ENCODE measurements at places on chromosomes 13 and 19.

- no peak for DNase-seq
Measured at GRCh38 chr13:37878921-37879320, 9.3 kb upstream of the TRPC4 start.

DNA sequence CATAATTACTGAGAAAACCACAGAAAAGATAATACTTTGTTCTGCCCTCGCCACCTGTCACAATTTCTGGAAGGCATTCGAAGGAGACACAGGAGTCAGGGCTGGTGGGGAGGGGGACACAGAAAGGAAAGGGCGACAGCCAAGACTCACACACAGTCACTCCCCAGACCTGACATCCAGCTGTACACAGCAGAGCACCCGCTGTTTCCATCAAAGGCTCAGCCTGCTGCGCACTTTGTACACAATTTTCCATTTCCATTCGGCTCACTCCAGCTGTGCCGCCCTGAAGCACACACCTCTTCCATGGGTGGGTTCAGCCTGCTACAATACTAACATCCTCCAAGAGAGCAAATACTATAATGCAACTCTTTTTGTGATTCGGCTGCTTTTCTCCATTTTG is 38.0 kb downstream of the STK24 start:
- no peak for DNase-seq

GRCh38 chr19:39335168-39335548 is 685 bp downstream of the GMFG start:
- no peak for DNase-seq

GRCh38 chr13:42038661-42039456 is 9.6 kb upstream of the DGKH start:
- DNase-seq: peak; percentile 11

- DNase-seq: peak; percentile 70
Measured at GRCh38 chr13:112657850-112658445, 31.9 kb upstream of the ATP11A start.

- no peak for DNase-seq
Measured at GRCh38 chr19:54432144-54432738, 16.8 kb upstream of the LENG8 start.

GRCh38 chr19:1837625-1838105 is 10.6 kb downstream of the REXO1 start:
- no peak for DNase-seq

- peak; percentile 18 for DNase-seq
Measured at GRCh38 chr13:29758531-29759114, 91.8 kb downstream of the UBL3 start.

DNA sequence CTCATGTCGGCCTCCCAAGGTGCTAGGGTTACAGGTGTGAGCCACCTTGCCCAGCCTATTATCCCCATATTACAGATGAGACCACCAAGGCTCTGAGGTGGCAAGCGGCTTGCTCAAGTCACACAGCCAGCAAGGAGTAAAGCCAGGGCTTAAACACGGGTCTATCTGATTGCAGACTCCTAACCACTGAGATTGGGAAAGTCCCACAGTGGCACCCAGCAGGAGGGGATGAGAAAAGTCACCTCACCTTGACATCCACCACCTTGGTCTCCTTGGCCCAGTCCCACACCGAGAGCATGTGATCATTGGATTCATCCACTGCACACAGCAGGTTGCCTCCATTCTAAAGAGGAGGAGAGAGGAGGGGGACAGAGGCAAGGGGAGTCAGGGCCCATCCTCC is 9.5 kb downstream of the EML2 start:
- DNase-seq: no peak

DNA sequence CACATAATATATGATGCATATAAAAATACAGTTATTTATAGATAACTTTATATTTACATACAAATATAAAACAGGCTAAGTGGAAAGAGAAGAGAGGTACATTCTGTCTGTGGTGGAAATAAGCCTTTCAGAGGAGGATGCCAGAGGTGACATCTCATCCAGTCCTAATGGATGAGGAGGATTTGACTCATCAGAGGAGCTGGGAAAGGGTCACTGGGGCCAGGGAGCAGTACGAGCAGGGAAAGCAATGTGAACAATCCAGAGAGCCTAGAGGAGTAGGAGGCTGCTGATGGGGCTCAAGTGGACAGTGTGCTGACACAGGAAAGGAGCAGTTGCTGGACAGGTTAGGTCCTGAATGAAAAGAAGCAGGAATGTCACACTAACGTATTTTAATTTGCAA is 18.6 kb downstream of the NALCN start:
- DNase-seq: peak; percentile 88

DNA sequence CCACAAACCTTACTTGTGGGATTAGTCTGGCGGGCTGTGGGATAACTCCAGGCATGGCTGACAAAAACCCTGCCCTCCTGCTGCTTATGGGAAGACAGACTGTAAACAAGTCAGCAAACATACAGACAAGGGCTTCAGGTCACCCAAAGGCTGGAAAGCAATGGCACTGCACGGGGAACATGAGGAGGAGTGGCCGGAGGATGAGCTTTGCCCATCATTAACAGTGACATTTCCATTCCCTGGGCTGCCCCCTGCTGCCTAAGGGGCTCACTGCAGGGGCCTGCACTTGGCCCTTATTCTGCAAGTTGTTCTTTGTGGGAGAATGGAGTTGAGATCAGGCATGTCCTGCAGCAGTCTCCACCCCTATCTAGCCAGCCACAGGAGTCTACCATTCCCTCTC is 91.3 kb downstream of the UQCRFS1 start:
- no peak for DNase-seq

DNA sequence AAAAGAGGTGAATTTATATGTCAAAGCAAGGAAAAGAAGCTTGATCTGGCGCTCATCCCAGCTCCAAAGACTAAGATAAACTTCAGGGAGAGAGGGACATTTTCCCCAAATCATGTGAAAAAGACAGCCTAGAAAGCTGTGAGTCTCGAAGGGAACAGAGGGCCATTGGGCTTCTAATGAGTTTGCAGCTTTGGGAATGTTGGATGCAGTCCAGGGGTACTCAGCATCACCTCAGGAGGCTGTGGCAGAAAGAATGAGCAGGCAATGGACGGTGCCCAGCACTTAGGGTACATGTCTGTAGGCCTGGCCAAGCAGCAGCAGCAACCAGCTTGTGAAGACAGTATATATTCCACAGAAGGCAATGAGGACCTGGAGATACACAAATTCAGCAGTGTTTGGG is 25.7 kb upstream of the WASF3 start:
- no peak for DNase-seq

- DNase-seq: no peak
Measured at GRCh38 chr13:21501686-21502085, 42.6 kb upstream of the ZDHHC20 start.

- DNase-seq: peak; percentile 67
Measured at GRCh38 chr13:67299072-67299635, 69.0 kb upstream of the PCDH9 start.

GRCh38 chr19:55013596-55013995 is 24.5 kb downstream of the GP6 start:
- no peak for DNase-seq

DNA sequence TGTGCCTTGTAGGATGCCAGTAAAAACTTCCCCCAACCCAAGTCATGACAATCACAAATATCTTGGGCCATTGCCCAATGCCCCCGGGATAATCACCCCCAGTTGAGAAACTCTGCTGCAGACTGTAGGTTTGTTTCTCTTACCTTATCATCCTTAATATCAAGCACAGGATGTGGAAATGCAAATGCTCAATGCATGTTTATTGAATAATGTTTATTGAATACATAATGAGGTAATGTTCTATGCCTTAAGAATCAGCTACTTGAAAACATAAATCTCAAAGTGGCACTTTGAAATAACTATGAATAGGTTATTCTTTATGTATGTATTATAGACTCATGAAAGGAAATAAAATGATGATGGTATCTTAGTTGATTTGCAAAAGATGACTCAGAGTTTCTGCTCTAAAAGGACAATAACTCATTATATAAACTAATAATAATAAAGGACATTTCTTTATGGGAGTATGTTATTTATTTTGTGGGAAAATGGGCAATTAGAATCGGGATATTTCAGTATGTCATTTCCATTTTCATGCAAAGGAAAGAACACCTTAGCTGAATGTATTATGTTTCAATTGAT is 414.2 kb downstream of the EFNB2 start:
- DNase-seq: no peak

DNA sequence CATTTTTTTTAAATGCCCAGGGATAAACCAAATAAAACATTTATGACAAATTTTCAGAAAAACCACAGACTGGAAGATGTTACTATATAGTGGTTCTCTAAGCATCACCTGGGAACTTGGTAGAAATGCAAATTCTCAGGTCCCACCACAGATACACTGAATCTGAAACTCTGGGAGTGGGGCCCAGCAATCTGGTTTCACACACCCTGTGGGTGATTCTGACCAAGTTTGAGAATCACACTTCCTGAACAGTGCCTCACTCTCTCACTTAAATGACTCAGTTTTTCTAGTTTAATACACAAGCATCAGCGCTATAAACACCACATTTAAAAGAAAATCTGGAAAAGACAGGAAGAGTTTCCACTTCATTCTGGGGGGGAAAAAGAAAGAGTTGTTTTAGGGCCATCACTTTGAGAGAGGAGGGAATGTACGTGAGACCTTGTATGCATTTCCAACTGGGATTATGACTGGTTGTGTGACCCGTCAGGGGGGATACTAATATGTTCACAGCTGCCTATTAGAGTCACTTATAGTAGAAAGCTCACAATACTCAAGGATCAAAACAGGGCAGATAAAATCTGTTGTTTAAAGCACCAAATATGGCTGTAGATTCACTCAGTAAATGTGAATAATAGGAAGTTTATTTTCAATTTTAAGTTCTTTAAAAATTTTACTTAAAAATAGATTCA is 567.7 kb downstream of the GPC6 start:
- DNase-seq: no peak

GRCh38 chr13:108960006-108960405 is 330.6 kb downstream of the MYO16 start:
- no peak for DNase-seq

- DNase-seq: no peak
Measured at GRCh38 chr13:18952225-18953016, 229.2 kb downstream of the TUBA3C start.

- peak; percentile 16 for DNase-seq
Measured at GRCh38 chr13:104782741-104783140, 1716.5 kb upstream of the SLC10A2 start.
